ENCODE measurements at places on chromosomes 6 and 20.
A peak's percentile ranks its signal among the peaks of the same experiment; 100 is the strongest.

GRCh38 chr6:29631860-29632731 lies 887 bp downstream of the GABBR1 start:
- peak; percentile 89 for DNase-seq

- DNase-seq = no peak
Observed at GRCh38 chr20:49681850-49682216, 31.8 kb downstream of the B4GALT5 start.

DNA sequence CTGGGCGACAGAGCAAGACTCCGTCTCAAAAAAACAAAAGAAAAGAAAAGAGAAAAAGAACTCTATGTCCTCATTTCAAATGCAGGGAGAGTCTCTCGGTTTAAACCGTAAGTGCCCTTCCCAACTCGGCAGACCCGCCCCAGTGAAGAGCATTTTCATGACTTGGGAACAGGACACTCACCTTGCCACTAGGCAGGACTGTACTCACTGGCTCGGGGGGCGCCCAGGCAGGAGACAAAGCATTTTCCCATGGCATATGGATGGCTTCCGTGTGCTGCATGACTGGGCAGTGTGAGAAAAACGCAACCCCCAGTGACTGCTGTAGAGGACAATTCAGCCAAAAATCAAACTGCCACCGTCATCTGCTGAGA lies 23.7 kb upstream of the MRGBP start:
- DNase-seq = no peak

GRCh38 chr6:154154389-154154967 lies 115.4 kb downstream of the OPRM1 start:
- peak; percentile 86 for DNase-seq

DNA sequence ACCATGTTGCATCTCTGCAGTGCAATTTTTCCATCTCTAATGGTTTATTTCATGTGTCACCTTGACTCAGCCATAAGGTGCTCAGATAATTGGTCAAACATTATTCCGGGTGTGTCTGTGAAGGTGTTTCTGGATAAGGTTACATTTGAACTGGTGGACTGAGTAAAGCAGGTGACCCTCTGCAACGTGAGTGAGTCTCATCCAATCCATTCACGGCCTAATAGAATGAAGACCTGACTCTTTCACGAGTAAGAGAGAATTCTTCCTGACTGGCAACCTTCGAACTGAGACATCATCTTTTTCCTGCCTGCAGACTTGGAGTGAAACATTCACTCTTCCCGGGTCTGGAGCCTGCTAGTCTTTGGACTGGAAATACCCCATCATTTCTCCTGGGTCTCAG lies 77.1 kb upstream of the SLC22A23 start:
- DNase-seq = no peak

GRCh38 chr6:63214816-63215215 lies 3.5 kb downstream of the FKBP1C start:
- DNase-seq = no peak

GRCh38 chr6:104625536-104625935 lies 234.2 kb downstream of the HACE1 start:
- DNase-seq = no peak

DNA sequence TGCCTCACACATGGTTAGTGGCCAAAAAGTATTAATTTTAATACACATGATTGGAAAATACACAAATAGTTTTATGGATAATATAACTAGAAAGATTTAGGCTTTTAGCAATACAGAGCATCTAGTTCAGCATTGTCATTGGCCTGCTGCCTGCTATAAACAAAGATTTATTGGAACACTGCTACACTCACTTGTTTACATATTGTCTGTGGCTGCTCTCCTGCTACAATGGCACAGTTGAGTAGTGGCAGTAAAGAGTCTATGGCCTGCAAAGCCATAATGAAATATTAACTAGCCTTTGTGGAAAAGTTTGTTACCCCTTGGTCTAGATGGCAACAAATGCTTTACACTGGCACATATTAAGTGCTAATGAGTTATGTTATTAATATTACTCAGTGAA lies 37.8 kb downstream of the ZNF451 start:
- DNase-seq = no peak

DNA sequence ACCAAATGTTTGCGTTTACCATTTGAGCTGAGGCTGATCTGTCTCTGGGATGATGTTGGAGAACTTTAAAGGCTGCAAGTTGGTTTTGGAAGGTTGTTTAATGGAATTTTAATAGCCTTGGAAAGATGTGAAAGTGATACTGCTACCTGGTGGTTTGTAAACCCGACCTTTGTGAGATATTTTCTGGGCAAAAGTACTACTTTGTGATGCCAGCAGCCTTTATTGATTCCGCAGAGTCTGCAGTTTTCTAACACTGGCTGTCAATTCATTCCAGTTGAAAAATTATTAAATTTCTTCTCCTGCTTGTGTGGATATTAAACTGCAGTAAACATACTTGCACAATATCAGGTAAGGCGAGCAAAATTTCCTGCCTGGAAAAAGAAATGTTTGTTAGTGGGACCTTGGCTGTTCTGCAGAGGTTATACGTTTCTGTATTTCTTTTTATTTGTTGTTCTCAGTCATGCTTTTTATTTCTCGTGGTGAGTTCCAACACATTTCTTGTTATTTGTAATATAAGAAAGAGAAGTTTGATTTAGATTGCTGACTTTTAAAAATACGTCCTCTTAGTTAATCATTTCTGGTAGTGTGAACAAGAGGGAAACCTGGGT lies 322.5 kb downstream of the CDKAL1 start:
- no peak for DNase-seq

- no peak for DNase-seq
Observed at GRCh38 chr6:79421707-79422484, 115.3 kb downstream of the LCA5 start.

DNA sequence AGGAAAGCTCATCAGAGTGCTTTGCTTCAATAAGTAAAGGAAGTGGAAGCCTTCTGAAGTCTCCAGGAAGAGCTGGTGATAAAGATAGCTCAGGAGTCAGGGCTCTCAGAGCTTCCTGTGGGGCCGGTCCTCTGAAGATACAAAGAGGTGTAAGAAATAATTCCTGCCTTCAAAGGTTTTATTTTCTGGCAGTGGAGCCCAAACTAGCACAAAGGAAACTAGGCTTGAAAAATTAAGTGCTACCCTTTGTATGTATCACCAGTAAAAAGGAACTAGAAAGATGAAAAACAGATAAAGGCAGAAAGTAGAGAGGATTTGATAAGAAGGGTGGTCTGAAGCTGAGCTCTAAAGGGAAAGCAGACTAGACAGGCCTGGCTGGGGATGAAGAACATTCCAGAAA lies 204.1 kb upstream of the SASH1 start:
- DNase-seq = no peak

GRCh38 chr6:5025911-5026819 lies 22.3 kb upstream of the RPP40 start:
- peak; percentile 56 for DNase-seq

DNA sequence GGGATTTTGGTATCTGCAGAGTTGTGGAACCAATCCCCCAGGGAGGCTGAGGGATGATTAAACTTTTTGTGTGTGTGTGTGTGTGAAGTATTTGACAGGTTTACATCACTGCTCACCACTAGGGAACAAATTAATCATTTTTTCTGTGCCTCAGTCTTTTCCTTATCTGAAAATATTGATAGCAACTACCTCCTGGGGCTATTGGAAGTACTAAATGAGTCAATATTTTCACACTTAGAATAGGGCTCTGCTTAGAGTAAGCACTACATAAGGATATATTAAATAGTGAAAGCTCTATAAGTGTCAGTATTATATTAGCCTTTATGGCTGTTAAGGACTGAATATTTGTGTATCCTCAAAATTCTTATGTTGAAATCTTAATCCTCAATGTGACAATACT lies 155.2 kb upstream of the UST start:
- no peak for DNase-seq

DNA sequence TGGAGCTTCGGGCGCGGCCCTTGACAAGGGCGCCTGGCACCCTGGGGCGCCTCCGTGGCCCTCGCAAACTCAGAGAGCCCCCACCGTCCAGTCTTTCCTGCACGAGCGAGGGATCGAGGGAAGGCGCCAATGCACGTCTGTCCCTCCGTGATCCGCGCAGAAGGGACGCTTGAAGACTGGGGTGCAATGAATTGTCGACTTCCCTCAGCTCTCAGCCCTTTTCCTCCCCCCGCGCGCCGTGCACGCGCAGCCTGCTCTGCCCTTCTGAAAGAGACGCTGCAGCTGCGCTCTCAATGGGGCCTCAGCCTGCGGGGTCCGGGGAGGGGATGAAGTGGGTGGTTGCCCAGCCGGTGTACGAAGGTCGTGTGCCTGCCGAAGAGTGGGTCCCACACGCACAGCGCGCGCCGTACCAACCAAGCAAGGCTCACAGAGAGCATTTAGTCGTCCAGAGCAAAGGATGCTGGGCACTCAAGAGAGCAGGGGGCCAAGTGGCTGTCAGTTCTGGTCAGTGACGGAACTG lies 5.5 kb upstream of the SOX4 start:
- peak; percentile 82 for DNase-seq

DNA sequence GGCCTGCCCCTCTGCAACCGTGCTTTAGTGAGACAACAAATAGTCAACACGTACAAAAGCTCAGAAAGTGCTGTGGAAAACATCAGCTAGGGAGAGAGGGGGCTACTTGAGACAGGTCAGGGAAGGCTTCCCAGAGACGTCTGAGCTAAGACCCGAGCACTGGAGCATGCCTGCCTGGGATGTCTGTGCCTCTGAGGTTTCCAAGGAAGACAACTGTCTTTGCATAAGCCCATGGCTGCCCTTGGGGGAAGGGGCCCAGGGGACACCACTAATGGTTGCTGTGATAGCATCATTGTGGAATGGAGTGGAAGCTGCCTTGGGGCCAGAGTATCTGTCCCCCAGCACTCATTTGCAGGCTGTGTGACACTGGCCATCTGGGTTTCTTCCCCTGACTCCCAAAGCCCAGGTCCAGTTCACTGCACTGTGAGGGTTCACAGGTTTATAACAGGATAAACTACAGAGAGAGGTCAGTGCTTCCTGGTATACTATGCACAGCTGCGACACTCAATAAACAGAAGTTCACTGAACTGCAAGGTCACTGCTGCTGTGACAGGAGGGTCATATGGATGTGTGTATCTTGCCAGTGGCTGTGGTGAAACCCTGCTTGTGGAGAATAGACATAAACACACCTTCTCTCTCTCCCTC lies 1.5 kb upstream of the ARFGEF2 start:
- no peak for DNase-seq

- DNase-seq = no peak
Observed at GRCh38 chr6:5486214-5486613, 224.9 kb downstream of the FARS2 start.

DNA sequence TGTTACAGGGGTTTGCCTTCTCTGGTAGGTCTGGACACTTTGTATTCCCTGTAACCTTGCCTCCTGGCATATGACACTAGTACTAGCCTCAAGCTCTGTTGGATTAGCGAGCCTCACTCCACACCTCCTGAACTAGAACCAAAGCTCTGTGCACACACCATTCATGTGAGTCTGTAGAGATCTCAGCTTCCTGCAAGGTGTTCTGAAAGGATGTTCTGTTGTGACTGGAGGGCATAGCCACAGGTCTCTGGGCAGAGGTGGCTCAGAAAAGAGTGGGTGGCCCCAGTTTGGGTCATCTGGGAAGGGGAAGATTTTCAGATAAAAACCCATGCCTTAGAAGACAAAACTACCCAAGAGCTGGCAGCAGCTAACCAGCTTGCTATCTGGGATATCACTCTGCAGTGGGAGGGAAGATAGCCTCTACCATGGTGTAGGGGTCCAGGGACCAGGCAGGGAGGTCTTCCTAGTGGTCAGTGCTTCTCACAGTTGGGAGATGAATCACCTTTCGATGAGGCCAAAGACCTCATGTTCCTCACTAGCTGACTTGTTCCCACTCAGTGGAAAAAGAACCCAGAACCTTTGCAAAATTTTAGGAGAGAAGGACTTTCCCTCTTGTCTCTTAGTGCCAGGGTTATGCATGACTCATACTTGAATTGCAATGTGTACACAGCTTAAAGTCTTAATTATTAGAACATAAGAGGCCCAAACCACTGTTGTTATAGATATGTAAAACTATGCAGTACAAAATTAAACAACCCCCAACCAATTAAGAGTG lies 41.4 kb downstream of the HLA-F start:
- DNase-seq = peak; percentile 56

GRCh38 chr6:137093183-137094069 lies 48.7 kb upstream of the IL20RA start:
- no peak for DNase-seq

GRCh38 chr6:81694207-81694606 lies 58.3 kb downstream of the TENT5A start:
- DNase-seq = no peak

- DNase-seq = no peak
Observed at GRCh38 chr20:12575352-12576095, 433.2 kb upstream of the SPTLC3 start.

DNA sequence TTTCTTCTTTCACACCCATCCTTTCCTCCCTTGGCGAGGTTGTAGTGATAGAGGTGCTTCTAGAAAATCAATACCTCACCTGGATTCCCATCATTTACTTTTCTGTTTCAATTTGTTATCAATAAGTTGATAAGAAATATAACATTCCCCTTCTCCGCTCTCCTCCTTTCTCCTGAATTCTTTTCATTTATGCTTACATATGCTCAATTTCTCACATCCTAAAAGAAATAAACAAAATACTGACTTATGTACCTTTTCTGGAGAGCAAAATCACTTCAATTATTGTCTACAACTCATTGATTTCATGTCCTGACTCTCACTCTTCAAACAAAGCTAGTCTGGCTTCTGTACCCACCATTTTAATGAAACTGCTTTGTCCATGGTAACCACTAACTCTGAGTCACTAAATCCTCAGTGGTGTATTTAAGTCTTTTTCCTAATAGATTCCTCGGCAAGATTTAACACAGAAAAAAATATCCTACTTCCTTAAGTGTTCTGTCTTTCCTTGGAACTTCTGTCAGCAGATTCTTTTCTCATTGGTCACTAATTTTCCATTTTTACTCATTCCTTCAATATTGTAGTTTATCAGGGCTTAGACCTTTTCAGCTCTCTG lies 289.6 kb downstream of the RFPL4B start:
- no peak for DNase-seq

DNA sequence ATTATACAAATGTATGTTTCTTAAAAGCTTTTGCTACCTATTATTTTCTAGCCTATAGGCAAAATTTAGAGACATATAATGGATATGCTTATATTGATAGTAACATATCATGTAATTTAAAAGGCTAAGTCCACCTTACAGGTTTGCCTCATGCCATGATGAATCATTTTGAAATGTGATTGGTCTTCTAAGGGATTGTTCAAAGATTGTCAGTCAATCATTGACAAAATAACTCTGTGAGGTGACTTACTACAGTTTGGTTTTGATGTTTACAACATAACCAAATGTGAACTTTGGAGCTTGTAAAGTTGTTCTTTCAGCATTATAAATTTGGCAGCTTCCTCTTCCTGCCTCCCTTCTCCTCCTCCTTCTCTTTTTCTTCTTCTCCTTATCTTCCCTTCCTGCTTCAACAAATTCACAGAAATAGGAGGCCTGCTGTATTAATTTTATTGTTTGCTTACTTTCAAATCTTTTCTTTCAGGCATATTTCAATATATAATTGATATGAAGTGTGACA lies 39.7 kb upstream of the ZFP64 start:
- no peak for DNase-seq

DNA sequence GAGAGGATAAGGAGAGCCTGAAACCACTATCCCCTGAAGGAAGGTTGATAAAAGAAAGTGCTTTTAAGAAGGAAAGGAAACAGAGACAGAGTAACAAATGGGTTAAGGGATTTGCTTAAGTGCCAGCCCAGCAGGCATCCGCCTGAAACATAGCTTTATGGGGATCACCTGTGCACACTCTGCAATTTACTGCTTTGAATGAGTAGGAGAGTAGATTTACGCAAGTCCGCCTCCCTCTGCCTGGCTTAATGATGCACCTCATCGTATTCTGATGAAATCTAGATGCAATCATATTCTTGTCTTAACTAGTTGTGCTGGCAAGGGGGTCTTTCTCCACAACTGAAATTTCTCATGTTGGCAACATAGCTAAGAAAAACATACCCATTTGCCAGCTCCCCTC lies 101.1 kb upstream of the ID4 start:
- DNase-seq = no peak

All from activated CD4-positive, alpha-beta T cell treated with anti-CD3 and anti-CD28 coated beads, Interleukin-2, amount 10 ng/mL, durations not matched to agents 24 days and 14 days (primary cell).